Activated CD4-positive, CD25-positive, alpha-beta regulatory T cell treated with anti-CD3 and anti-CD28 coated beads, Interleukin-2, amount 50 U/mL, for 72 hours (primary cell): ENCODE measurements at places on chromosomes 2 and 18.

- DNase-seq, result no peak
Observed at GRCh38 chr2:118055512-118056164, 32.6 kb upstream of the INSIG2 start.

DNA sequence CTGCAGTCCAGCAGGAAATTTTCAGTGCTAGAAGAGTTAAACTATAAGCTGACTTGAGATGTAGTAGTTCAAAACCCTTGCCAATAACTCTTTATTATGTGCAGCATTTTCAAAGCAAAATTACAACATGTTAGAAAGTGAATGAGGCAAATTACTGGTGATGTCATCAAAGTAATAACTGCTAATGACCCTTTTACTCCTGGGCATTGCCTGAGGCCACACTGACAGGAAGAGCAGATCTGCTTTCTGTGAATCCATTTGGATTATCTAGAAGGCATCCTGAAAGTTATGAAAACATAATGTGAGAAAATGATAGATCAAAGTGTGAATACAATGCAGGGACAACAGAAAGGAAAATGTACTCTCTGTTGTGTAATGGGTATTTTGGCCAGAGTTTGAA is 139.6 kb upstream of the TRIB2 start:
- DNase-seq, result no peak

DNA sequence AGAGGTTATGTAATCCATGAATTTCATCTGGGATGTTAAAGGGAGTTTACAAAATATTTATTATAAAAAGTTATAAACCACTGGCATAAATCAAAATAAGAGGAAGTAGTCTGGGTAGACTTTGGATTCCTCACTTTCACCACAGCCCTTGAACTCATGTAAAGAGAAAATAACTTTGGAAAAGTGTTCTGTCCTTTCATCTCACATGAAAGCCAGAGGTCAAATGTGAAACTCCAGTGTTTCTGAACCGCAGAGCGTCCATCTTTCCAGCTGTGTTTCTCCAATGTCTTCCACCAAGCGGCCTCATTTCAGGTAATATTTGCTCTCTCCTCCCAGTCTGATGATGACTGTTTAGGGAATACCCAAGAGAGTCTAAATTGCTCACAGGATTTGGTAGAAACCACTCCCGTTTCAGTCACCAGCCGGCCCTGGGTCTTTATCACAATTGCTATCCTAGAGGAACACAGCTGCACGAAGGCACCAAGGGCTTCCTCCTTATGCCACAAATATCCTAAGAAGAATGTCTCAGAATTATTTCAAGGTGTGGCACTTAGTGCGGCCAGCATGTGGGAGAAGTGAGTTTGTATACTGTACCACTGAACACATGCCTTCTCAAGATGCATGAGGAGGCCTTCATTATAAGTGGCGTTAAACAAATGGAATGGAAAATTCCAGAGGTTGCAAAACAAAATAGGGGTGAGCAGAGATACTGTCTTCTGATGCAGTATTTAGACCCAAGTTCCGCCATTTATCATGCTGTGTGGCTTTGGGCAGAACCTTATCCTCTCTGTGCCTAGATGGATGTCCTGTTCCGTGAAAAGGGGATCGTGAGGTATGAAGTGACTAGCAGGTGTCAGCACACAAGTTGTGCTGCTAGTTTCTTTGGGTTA is 63.8 kb downstream of the ACTR2 start:
- DNase-seq, result no peak

DNA sequence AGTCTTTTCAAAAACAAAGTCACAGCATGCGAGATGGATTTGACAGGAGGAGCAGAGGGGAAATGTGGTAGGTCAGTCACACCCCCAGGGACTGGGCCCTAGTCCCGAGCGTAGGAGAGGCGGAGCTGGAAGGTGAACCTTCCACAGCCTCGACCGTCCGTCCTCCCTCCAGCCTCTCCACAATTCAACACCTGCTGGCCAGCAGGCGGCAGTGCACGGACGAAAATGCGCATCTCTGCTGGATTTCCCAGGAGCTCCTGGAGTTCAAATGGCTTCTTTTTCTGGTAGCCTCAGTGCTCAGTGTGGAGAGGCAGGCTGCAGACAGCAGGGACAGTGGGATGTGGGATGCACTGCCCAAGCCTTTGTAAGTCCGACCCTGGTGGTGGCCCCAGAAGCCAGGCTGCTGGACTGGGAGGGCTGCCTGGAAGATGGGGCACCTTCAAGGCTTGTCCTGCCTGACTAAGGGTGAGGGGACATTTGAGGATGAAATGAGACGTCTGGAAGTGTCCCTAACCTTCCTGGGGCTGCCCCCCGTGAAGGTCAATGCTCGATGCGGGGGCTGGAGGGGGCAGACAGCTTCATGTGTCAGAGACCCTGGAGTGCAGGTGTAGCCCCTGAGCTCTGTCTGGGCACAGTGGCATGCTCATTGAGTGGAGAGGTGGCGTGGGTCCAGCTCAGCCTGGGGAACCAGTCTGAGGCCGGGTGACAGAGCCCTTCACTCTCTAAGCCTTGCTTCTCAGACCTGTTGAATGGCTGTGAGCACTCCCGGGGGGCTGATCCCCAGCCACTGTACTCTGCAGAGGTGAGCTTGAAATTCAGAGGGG is 189.5 kb downstream of the TFCP2L1 start:
- DNase-seq, result no peak

GRCh38 chr2:59654710-59655109 is 898.7 kb downstream of the BCL11A start:
- no peak for DNase-seq
